Activated CD4-positive, alpha-beta T cell treated with anti-CD3 and anti-CD28 coated beads, Interleukin-2, Interleukin-4, amounts not matched to agents 100 ng/mL and 50 ng/mL, durations not matched to agents 16 hours and 8 hours (primary cell): ENCODE measurements at places on chromosomes 6 and 20.

DNA sequence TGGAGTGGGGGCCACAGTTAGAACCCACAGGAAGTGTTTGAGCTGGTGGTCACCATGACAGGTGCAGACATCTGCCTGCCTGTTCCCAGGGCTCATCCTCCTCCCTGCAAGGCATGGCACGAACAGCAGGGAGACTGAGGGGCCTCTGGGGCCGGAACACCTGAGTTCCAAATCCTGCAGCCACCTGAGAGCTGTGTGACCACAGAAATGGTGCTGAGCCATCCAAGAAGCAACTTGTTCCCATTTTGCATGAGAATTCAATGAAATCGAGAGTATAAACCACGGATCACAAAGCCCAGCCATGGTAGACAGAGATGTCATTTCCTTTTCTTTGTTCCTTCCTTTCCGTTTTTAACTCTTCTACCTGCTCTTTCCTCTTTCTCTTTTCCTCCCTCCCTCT, 268.6 kb downstream of the FOXA2 start:
- DNase-seq, result no peak

DNA sequence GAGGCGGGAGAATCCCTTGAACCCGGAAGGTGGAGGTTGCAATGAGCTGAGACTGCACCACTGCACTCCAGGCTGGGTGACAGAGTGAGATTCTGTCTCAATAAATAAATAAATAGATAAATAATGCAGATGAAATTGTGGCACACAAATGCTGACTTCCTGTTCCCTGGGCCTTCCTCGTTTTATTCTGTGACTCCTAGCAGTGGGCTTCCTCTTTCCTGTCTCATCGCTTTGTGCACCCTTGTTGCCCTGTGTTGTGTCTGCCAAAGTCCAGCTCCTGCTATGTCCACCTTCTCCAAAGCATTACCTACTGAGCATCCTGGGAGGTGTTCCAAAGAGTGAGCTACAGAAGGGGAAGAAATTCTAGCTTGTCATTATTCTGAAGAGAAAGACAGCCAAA, 100.2 kb upstream of the TIAM2 start:
- DNase-seq, result no peak

DNA sequence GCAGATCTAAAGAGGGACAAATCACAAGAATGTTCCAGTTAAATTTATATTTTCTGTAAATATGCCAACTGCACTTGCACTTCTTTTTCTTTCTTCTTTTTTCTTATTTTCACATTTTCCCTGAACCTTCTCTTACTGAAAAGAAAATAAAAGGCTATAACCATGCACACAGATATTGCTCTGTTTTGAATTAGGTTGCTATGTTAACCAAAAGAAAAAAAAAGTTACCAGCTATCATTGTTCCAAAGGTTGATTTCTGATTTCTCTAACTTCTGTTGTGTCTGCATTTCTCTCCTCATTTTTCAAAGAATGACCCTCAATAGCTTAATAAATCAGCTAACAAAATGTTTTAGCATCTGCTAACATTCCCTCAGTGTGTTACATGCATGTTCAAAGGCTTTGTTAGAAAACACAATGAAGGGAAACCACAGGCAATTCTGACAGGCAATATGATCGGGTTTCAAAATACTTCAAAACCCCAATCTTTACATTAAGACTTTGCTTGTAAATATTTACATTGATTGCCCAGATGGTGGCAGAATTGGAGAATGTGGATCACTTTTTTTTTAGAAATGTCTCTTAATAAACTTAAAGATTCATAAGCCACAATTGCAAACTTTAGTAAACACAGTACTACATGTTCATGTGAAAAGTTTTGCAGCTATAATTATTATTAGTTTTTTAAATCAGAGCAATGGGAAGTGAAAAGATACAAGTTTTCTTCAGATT, 928.3 kb upstream of the FLRT3 start:
- DNase-seq, result no peak

DNA sequence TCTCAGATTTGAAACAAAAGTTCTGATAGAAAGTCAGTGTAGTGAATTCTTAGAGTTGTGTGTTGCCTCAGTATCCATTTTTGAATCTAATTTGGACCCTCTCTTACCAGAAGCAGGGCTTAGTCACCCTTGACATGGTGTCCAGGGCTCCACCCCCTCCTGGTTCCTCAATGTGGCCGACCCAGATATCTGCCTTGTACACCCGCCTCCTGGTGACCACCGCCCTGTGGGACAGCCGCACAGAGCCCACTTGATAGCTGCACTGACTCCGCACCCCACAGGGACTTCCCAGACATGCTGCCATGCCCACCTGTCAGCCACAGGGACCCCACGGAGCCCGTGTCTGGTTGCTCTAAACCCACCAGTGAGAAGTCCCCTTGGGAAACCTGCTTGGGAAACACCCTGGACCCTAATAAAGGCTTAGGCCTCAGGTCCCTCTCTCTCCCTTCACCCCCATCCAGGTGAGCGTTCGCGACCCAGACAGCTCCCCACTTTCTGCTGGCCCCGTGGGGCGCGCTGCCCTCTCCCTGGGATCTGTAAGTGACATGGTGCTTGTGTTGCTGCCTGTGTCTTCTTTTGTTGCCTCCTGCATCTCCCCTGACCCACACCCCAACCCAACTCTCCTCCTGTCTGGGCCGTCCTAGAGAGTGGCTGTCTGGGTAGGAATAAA, 47.2 kb upstream of the SYNDIG1 start:
- no peak for DNase-seq

DNA sequence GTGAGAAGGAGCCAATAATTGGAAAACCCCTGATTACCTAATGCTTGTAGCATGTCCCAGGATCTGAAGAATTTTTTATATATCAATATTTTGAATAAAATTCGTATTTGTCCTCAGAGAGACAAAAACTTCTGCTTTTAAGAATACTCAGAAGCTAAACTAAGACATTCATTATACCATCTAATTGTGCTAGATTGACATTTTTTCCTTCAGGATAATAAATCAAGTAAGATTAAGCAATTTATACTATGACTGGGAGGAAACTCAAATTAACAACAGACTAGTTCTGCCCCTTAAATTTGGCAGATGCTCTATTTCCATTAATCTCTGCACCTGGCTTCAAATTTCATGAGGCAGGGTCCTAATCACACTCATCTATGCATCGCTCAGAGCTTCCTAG, 291.4 kb downstream of the PLCB1 start:
- no peak for DNase-seq
